ENCODE measurements at places on chromosomes 7 and 10. TPM values are rescaled to one million over a fixed set of nuclear protein-coding genes. Genes with fewer than 3 reads are reported as not detected.

Gene OPN4
- polyA plus RNA-seq, result not detected

Gene SKIDA1
- polyA plus RNA-seq, result 0.64 TPM

Gene NRAP
- polyA plus RNA-seq, result 0.08 TPM

Gene LRRD1
- 0.07 TPM for polyA plus RNA-seq

Gene GHRHR
- polyA plus RNA-seq, result 11.5 TPM

Gene CRYGN
- 0.67 TPM for polyA plus RNA-seq

Gene AQP1
- 77.4 TPM for polyA plus RNA-seq

Gene HOXA11
- 0.20 TPM for polyA plus RNA-seq

Gene ANKRD7
- 0.71 TPM for polyA plus RNA-seq

Gene INTS15
- 25.3 TPM for polyA plus RNA-seq

Gene SPDYE1
- not detected for polyA plus RNA-seq

Gene NCF1
- polyA plus RNA-seq, result 5.9 TPM

Gene HTR5A
- polyA plus RNA-seq, result not detected

Gene PHTF2
- 4.3 TPM for polyA plus RNA-seq

Gene RADIL
- polyA plus RNA-seq, result 0.16 TPM

Gene TFEC
- 2.0 TPM for polyA plus RNA-seq

Gene HOXA10
- polyA plus RNA-seq, result 14.1 TPM

Gene TEX36
- polyA plus RNA-seq, result not detected

Gene KLF14
- polyA plus RNA-seq, result 0.44 TPM

Gene TUBB8
- polyA plus RNA-seq, result not detected

Gene RSBN1L
- polyA plus RNA-seq, result 7.9 TPM

Gene IFIT3
- 8.1 TPM for polyA plus RNA-seq

Gene HYAL4
- polyA plus RNA-seq, result not detected

Gene HMX2
- not detected for polyA plus RNA-seq

Gene CYP26C1
- 0.31 TPM for polyA plus RNA-seq
